ENCODE measurements at places on chromosomes 4 and X.

DNA sequence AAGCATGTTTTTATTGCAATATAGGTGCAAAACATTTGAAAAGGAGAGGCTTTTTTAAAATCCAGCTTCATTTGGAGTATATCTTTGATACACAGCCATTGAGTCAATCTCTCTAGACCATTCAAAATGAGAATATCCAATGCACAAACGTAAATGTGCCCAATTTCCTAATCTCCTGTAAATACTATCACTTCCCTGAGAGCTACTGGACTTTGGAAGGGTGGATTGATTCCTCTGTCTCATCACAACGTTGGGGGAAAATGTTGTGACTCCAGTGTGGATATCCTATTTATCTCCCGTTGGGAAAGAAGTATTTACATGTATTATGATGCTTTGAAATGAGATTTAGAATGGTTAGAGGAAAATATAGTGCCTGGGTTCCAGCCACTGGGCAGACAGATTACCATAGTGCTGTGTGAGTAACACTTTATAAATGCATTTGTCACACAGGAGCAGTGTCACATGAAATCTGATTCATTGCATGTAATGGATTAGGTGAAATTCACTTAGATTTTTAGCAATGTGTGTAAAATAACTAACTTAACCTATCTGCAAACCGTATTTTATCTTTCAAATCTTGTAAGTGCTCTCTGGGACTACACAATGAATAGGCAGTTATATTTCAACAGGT, 64.4 kb upstream of the VCX3A start:
- H3K4me3 ChIP-seq: no peak overlapping the region
- H3K27ac ChIP-seq: no peak overlapping the region
- no peaks in the 10 kb centered on the region for H3K4me1 ChIP-seq
- no peaks in the 10 kb centered on the region for H3K36me3 ChIP-seq

DNA sequence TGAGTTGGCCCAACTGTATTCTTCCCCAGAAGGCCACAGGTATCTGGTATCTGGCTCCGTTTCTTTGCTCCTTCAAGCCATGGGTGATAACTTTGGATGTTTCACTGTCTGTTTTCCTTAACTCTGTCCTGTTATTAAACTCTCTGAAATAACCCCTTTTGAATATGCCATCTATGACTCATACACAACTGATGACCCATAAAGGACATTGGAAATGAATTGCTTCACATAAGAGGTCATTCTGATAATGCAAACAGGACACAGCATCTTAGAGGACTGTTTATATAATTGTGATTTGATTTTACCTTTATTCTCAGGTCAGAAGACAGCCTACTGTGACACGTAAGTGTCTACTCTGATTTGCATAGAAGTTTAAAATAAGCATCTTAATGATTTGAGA, 227.7 kb downstream of the VEGFC start:
- no peaks in the 10 kb centered on the region for H3K27me3 ChIP-seq
- H3K4me1 ChIP-seq: no peaks in the 10 kb centered on the region
- no peak overlapping the region for H3K4me3 ChIP-seq
- no peak for DNase-seq
- no peak overlapping the region for H3K27ac ChIP-seq
- H3K36me3 ChIP-seq: no peaks in the 10 kb centered on the region

GRCh38 chr4:151624626-151625565, 135.9 kb downstream of the GATB start:
- H3K4me1 ChIP-seq: no peaks in the 10 kb centered on the region
- no peaks in the 10 kb centered on the region for H3K36me3 ChIP-seq
- H3K27ac ChIP-seq: no peak overlapping the region

DNA sequence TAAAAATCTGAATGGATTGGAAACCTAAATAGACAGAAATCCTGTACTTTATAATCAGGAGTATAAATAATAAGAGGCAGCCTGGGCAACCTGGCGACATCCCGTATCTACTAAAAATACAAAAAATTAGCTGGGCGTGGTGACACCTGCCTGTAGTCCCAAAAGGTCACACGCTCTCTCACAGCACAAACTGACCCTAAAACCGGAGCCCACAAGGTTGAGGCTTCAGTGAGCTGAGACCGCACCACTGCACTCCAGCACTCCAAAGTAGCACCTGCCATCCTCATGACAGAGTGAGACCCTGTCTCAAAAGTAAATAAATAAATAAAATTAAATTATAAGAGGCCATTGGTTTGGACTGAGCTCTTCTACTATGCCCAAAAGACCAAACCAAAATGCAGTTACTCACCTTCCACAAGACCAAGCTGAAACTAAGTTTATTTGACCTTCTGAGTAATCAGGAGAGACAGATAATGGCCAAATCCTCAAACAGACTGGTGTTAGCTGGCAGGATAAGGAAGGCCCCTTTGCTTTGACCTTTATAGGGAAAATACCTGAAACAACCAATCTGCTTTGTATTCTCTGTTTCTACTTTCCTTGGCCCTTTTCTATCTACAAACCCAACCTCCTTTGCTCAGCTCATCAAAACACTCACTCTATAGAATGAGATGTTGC, 3.2 kb upstream of the GRSF1 start:
- no peak overlapping the region for H3K27ac ChIP-seq
- H3K27me3 ChIP-seq: no peaks in the 10 kb centered on the region
- no peak overlapping the region for H3K4me3 ChIP-seq

DNA sequence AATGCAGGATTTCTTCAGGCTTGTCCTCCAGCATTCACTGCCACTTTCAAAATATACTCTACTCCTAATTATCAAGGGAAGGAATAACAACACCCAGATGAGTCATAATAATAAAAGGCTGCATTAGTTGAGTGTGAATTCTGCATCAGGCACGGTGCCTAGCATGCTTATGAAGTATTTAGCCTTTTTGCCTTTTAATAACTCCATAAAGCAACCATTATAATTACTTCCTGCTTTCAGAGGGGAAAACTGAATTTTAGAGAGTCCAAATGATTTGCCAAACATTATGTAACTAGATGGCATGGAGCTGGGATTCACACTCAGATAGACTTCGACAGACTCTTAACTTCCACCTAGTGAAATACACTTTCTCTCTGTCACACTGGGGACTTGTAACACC, 2365.5 kb downstream of the PCDH7 start:
- no peaks in the 10 kb centered on the region for H3K4me1 ChIP-seq
- DNase-seq: no peak
- no peak overlapping the region for H3K4me3 ChIP-seq
- H3K27ac ChIP-seq: no peak overlapping the region
- no peaks in the 10 kb centered on the region for H3K36me3 ChIP-seq
- H3K27me3 ChIP-seq: no peaks in the 10 kb centered on the region

DNA sequence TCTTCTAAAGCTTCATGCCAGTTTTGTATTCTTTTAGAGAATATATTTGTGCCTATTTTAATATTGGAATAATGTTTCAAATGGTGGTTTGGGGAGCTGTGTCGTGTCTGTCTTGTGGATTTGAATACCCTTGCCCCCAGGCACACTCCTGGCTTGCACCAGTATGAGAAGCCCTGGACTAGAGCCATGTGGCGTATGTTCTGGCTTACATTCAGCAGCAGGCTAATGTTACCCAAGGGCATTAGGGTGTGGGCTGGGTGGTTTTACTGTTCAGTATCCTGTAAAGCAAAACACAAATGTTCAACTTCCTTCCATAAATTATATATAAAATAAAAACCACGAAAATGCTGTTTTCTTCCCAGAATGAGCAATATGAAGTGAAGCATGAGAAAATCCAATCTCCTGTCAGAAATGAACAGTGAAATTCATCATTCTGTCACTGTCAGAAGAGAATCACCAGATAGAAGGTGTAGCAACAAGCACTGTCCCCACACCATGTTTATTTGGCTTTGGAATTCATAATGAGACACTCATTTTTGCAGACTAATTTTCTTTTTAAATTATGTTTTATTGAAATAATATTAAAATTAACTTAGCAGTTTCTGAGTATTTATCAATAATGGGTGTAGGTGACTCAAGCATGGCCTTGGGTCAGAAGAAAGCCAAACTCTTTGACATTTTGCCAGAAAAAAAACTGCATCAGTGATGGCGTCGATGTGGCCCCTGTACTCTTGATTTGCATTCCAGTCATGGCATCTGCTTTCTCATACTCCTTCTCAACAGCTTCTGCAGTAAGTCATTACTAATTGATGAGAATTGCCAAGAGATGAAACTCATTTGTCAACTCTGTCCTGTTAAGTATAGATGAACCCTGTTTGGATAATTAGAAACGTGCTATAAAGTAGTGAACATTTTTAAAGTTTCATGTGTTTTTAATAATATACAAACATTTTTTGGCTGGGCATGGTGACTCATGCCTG, 43.8 kb downstream of the WWC2 start:
- no peak for DNase-seq
- no peak overlapping the region for H3K4me3 ChIP-seq
- no peaks in the 10 kb centered on the region for H3K4me1 ChIP-seq

DNA sequence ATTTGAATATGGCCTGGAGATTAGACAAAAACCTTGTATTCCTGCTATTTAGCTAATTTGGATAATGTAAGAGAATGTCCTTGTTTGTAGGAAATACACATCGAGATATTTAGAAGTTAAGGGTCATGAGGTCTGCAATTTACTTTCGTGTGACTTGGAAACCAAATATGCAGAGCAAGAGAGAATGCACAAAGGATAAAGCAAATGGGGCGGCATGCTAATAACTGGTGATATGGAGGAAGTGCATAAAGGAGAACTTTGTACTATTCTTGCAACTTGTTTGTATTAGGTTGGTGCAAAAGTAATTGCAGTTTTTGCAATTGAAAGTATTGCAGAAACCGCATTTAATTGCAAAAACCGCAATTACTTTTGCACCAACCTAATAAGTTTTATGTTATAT, 7.2 kb upstream of the CXCR3 start:
- peaks cover 19% of the 10 kb centered on the region for H3K4me1 ChIP-seq
- H3K4me3 ChIP-seq: no peak overlapping the region

- no peak for DNase-seq
- no peak overlapping the region for H3K4me3 ChIP-seq
- H3K36me3 ChIP-seq: peaks cover 27% of the 10 kb centered on the region
- no peaks in the 10 kb centered on the region for H3K27me3 ChIP-seq
These were observed 16.8 kb downstream of the CEP135 start for GRCh38 chr4:55965585-55965984.

DNA sequence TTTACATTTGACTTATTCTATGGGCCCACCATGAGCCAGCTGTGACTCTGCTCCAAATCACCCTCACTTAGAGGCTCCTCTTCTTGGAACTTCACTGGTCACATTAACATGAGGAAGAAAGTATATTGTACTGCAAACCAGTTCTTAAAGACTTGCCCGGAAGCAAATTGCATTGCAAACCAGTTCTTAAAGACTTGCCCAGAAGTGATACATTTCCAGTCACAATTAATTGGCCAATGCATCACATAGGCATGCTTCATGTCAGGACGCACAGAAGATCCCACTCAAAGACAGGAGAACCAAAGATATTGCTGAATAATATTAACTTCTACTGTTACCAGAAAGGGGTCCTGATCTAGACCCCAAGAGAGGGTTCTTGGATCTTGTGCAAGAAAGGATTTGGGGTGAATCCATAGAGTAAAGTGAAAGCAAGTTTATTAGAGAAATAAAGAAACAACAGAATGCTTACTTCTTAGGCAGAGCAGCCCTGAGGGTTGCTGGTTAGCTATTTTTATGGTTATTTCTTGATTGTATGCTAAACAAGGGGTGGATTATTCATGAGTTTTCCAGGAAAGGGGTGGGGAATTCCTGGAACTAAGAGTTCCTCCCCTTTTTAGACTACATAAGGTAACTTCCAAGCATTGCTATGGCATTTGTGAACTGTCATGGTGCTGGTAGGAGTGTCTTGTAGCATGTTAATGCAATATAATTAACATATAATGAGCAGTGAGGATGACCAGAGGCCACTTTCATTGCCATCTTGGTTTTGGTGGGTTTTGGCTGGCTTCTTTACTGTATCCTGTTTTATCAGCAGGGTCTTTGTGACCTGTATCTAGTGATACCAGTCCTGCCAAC, 54.6 kb upstream of the HCCS start:
- DNase-seq: no peak
- no peak overlapping the region for H3K27ac ChIP-seq
- no peak overlapping the region for H3K4me3 ChIP-seq
- H3K27me3 ChIP-seq: no peaks in the 10 kb centered on the region
- no peaks in the 10 kb centered on the region for H3K36me3 ChIP-seq
- H3K4me1 ChIP-seq: no peaks in the 10 kb centered on the region

- no peak overlapping the region for H3K27ac ChIP-seq
- no peaks in the 10 kb centered on the region for H3K27me3 ChIP-seq
- no peaks in the 10 kb centered on the region for H3K36me3 ChIP-seq
- no peak overlapping the region for H3K4me3 ChIP-seq
- no peak for DNase-seq
These were observed 175.0 kb downstream of the TENM3 start for GRCh38 chr4:182418054-182418734.

DNA sequence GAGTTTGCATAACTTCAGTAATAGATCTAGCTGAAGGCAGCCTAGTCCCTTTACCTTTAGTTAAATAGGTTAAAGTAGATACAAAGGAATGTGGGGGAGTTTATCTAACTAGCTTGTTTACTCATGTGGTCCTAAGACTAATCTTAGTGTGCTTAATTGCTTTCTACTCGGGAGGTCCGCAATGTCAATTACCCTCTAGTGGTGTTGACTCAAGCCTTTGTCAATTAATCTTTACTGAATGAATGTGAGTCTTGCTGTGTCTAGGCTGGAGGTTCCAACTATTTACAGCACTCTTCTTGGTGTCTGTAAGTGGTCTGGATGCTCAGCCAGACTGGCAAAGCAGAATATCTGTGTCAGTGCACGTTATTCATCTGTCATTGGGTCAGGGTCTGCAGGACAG, 17.9 kb upstream of the YTHDC1 start:
- no peak overlapping the region for H3K4me3 ChIP-seq
- H3K27me3 ChIP-seq: peaks cover 52% of the 10 kb centered on the region
- DNase-seq: no peak
- H3K27ac ChIP-seq: no peak overlapping the region
- no peaks in the 10 kb centered on the region for H3K36me3 ChIP-seq

DNA sequence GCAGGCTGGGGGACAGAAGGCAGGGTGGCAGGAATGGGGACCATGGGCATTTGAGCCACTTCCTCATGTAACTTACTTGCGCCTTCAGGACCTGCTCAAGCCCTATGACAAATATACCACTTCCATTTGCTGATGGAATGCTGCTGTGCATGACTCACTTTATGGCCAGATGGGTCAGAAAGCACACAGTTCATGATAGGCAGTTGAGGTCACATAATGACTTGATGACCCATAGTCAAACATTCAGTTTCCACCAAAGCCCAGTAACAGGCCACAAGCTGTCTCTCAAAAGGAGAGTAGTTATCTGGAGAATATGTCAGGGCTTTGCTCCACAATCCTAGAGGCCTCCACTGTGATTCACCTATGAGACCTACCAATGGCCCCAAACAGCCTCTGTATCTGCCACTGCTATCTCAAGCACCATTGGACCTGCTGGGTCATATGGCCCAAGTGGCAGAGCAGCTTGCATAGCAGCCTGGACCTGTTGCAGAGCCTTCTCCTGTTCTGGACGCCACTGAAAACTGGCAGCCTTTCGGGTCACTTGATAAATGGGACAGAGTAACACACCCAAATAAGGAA, 5.3 kb upstream of the PAPSS1 start:
- no peak for DNase-seq
- peaks cover 6% of the 10 kb centered on the region for H3K36me3 ChIP-seq
- no peak overlapping the region for H3K27ac ChIP-seq
- H3K4me1 ChIP-seq: peaks cover 9% of the 10 kb centered on the region
- H3K27me3 ChIP-seq: peaks cover 13% of the 10 kb centered on the region

GRCh38 chr4:159360549-159360948, 257.7 kb downstream of the RAPGEF2 start:
- no peak overlapping the region for H3K27ac ChIP-seq
- H3K4me1 ChIP-seq: no peaks in the 10 kb centered on the region
- no peak overlapping the region for H3K4me3 ChIP-seq
- peaks cover 17% of the 10 kb centered on the region for H3K36me3 ChIP-seq

GRCh38 chr4:19913650-19914049, 338.1 kb upstream of the SLIT2 start:
- no peak for DNase-seq
- H3K27me3 ChIP-seq: no peaks in the 10 kb centered on the region
- no peak overlapping the region for H3K27ac ChIP-seq
- H3K4me1 ChIP-seq: no peaks in the 10 kb centered on the region
- H3K36me3 ChIP-seq: no peaks in the 10 kb centered on the region

Measured in central memory CD8-positive, alpha-beta T cell (primary cell).